Hematopoietic multipotent progenitor cell treated with erythropoietin and hydrocortisone succinate and interleukin-3 and kit ligand, for 6 days (in vitro differentiated cells): ENCODE measurements at places on chromosomes 5 and 9.
A peak's percentile ranks its signal among the peaks of the same experiment; 100 is the strongest.

- DNase-seq: no peak
Measured at GRCh38 chr5:37933576-37933975, 93.7 kb upstream of the GDNF start.

GRCh38 chr9:80755586-80755985 is 933.8 kb downstream of the TLE1 start:
- no peak for DNase-seq

- DNase-seq: peak; percentile 6
Measured at GRCh38 chr5:64680289-64680688, 10.0 kb upstream of the SHISAL2B start.

DNA sequence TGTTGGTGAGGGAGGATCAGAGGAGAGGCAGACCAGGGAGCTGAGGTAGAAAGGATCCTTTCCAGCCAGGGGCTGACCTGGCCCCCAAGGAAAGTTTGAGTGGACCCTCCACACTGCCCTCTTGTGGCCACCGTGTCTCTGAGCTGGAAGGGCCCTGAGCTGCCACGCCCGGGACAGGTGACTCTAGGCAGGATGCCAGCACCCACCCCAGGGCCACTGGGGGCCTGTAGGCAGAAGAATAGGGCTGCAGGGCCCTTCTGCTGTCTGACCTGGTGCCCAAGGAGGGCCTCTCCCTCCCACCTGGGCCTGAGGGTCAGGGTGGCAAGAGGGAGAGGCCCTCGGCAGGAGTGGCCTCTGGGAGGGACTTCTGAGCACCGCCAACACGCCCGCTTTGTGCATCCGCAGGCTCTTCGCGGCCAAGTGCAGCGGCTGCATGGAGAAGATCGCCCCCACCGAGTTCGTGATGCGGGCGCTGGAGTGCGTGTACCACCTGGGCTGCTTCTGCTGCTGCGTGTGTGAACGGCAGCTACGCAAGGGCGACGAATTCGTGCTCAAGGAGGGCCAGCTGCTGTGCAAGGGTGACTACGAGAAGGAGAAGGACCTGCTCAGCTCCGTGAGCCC is 76.8 kb downstream of the LMX1B start:
- DNase-seq: peak; percentile 65

GRCh38 chr9:112241491-112241890 is 66.4 kb upstream of the SUSD1 start:
- no peak for DNase-seq

DNA sequence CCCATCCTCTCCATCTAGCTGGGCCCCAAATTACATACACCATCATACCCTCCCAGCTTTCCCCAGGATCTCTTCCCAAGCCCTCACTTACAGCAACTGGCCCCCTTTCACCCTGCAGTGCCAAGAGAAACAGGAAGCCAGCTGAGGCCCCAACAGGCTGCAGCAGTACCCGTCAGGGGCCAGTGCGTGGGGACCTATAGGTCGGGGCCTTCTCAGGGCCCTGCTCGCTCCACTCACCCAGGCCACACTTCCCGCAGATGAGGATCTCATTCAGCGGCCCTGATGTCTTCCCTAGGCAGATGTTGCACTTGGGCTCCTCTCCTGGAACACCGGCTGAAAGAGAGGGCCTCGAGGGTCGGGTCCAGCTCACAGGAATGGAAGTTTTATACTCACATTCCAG is 6.8 kb downstream of the PHF19 start:
- DNase-seq: peak; percentile 14

DNA sequence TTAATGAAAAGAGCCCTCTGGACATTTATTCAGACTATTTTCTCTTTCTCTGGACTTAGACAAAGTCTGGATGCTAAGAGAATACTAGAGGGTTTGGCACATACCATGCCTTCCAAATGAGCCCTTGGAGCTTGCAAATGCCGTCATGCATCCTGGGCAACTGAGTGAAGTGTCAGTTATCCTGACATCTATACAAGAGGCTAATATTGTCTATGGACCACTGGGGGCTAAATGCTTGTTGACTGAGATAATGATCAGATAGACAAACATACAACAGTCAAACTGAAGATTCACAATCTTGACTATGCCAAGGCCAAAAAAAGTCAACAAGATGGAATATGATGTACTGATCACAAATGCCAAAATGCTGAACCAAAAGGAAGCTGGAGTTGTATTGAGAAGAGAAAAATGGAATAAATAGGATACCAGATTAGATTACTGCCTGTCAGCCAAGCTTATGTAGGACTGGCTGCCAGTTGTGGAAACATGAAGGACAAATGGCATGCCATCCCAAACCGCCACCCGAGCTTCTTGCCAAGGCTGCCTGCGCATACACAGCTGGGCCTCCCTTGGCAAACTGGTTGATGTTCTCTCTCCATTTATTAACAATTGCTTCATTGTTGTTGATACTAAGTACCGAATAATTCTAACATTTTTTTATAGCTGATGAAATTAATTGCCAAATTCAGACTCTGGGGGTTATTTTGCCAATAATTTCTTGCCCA is 240.1 kb upstream of the GRAMD2B start:
- no peak for DNase-seq

- DNase-seq: no peak
Measured at GRCh38 chr9:89428222-89428761, 69.6 kb downstream of the SEMA4D start.

GRCh38 chr9:5578698-5579085 is 50.2 kb upstream of the RIC1 start:
- no peak for DNase-seq

GRCh38 chr9:4663956-4664355 is 1.9 kb downstream of the PLPP6 start:
- DNase-seq: no peak

- no peak for DNase-seq
Measured at GRCh38 chr9:127746959-127747569, 12.0 kb upstream of the TOR2A start.

DNA sequence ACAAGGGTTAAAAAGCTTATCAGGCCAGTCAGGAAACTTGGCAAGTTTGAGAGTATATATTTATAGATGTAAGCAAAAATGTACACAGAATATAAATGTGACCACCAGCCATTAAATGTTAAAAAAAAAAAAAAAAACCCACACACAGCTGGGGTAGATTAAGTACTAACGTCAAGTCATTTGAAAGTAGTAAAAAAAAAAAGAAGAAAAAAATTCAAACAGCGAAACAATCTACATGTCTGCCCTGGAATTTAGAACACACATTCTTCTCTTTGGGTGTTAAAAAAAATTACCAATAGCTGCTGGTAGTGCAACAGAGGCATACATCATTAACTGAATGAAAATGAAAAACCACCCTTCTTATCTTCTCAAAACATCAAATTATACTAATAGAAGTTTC is 269.7 kb downstream of the MLLT3 start:
- DNase-seq: no peak

DNA sequence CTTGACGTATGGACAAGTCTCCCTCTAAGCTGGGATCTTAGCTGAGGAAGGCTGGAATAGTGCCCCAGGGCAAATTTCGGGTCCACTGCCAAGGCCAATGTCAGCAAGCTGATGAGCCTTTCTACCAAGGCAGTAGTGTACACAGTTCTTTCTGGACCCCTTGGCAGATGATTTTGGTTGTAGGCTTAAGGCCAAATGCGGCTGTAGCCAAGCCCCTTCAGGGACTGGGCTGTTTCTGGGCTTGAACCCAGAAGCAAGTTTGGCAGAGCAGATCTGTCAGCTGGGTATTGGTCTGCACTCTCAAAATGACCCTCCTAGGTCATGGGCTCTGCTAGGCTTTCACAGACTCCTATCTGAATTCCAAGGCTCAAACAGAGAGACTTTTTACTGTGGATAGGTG is 121.6 kb downstream of the ADAMTSL1 start:
- DNase-seq: no peak

DNA sequence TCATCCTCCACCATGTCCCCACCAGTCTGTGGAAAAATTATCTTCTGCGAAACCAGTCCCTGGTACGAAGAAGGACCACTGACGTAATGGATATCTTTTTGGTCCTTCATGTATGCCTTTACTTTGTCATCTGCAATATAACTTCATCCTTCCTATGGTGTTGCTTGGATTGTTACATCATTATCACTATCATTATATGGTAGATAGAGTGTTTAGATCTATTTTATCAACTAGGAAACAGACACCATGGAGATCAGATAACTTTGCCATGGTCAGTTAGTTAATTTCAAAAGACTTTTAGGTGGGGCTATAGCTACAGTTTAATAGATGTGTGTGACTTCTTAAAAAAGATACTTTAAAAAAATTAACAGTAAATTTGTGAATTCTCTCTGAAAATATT is 23.8 kb upstream of the CAMLG start:
- peak; percentile 71 for DNase-seq

DNA sequence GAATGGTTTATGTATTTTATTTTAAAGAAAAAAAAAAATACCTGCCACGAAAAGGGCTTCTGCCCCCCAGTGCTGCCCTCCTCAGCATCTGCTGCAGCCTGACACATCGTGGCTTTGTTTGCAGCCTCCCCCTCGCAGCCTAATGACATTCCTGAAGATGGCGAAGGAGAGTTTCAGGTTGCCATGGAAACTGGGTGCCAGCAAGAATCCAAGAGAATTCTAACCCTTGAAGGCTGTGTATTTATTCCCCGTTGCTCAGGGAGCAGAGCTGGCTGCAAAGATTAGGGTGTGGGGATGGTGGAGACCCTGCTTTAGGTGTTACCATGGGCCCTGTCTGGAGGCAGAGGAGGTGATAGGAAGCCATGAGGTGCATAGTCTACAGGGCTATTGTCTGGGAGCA is 126.6 kb downstream of the NSG2 start:
- DNase-seq: no peak

GRCh38 chr9:122109035-122109813 is 16.1 kb upstream of the TTLL11 start:
- no peak for DNase-seq

DNA sequence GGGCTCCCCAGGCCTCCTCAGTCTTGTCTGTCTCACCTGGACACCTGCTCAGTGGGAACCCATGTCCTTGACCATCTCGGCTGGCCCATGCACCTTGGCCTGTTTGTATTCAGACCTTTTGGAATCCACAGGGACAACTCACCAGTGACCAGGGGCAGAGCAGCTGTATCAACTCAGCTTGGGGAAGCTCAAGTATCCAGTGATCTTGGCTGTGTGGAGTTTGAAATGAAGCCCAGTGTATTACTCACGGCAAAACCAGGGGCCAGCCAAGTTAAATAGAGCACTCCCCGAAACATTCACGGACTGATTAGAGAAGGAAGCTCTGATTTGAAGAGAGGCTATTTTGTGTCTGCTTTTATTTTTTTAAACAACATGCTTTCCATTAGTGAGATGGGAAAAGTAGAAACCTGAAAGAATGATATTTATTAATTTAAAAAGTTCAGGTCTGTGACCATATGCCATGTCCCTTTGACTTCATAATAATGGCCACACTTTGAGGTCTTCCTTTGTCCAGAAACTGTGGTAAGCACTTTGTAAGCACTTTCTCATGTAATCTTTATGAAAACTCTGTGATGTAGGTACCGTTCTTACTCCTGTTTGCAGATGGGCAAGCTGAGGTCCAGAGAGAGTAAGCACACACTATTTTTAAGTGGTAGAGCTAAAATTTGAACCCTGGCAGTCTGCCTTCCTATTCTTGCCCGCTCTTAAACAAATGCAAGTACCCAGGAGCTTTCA is 656.5 kb downstream of the BNC2 start:
- DNase-seq: no peak

GRCh38 chr5:116428966-116429365 is 145.7 kb downstream of the SEMA6A start:
- no peak for DNase-seq

DNA sequence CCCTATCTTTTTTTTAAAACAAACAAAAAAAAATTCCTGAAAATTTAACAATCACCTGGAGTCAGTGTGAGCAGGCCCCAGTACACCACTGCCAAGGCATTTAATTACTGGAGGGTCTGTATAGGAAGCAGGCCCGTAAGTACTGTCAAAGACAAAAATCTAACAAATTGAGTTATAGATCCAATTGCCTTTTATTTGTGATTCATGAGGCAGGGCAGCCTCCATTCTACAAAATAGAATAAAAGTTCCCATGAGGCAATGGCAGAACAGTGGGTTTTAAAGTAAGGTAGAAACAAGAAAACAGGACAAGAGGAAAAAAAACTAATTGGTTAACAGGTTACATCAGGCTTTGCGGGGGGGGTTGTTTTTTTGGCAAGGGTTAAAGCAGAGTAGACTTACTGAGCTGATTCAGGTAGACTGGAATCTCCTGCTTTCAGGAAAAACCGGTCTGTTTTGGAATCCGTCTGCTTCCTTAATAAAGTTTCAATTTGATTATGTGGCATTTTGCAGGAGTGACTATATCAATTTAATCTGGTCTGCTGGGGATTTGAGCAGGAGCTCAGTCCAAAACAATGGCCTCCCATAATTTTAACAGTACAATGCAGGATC is 48.9 kb downstream of the AUH start:
- DNase-seq: no peak

- peak; percentile 78 for DNase-seq
Measured at GRCh38 chr9:96327694-96328352, 25.8 kb upstream of the HSD17B3 start.

DNA sequence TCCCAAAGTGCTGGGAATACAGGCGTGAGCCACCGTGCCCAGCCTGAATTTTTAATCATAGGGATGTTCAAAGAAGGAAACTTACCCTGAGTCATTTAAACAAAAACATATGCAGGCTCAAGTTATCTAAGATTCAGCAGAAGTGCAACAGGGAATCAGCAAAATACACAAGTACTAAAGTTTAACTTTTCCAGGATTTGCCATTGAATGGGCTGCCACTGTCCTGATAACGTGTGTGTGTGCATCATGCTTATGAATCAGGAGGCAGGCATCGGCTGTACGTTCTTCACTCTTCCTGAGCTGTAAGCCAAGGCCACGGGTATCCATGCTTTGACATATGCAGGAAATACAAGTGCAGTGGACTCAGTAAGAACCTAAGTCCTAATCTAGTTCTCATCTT is 48.8 kb upstream of the FST start:
- DNase-seq: no peak

GRCh38 chr5:168847511-168848073 is 268.4 kb upstream of the PANK3 start:
- no peak for DNase-seq

GRCh38 chr9:4299005-4299795 is 668 bp downstream of the GLIS3 start:
- DNase-seq: peak; percentile 40

DNA sequence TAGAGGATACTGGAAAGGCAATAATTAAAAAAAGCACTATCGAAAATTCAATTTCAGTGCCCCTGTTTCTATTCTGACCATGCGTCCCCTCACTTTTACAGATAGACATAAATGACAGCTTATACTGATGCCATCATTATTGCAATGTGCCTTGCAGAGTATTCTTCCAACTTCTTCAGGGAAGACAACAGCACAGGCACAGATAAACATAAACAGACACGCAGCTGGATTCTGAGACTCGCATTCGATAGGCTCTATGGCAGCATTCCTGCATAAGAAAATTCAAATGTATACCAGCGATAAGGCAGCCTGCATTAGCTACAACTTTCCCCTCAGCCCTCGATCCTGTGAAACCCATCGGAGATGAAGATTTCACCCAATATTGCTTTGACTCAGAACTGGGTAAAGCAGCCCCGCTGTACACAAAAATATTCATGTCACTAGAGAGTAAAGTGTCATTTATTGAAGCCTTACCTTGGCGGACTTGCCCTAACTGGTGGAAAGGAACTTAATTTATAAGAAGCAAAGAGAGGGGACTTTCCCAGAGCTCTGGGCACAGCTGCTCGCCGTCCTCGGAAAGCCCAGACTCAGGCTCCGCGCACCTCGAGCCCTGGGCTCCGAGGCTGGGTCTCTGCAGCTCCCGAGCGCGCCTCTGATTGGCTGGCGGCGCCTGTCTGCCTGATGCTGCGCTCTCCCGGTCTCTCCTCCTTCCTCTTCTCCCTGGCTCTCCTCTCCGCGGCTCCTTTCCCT is at the start of gene CDH18:
Gene CDH18, minus strand, starts transcription at position 589 of the 750 bp plus-strand sequence. CDS start 149,214 bp downstream, outside the sequence.
- no peak for DNase-seq
